Stimulated activated CD4-positive, alpha-beta T cell treated with anti-CD3 and anti-CD28 coated beads, Interleukin-1b, Interleukin-23, amount 100 ng/mL, for 48 hours (primary cell): ENCODE measurements at places on chromosomes 4 and X.

GRCh38 chr4:143251779-143252178, 67.1 kb downstream of the USP38 start:
- DNase-seq: no peak

DNA sequence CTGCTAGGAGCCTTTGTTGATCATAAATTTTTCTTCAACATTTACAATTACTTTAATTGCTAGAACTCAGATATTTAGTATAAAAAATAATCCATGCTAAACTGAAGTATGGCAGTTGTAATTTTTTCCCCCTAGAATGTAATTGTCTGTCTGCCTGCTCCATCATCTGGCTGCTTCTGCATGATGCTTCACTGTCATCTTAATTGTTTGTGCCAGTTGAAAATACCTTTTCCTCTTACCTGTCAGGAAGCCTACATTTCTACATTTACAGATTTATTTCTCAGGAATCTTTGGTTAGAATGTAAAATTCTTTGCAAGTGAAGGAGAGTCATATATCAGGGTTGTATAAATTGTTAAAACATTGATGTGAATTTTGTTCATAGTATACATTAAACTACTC, 348.6 kb downstream of the GRXCR1 start:
- DNase-seq: no peak

GRCh38 chrX:134718966-134719317, 60.7 kb upstream of the PLAC1 start:
- peak; percentile 35 for DNase-seq

DNA sequence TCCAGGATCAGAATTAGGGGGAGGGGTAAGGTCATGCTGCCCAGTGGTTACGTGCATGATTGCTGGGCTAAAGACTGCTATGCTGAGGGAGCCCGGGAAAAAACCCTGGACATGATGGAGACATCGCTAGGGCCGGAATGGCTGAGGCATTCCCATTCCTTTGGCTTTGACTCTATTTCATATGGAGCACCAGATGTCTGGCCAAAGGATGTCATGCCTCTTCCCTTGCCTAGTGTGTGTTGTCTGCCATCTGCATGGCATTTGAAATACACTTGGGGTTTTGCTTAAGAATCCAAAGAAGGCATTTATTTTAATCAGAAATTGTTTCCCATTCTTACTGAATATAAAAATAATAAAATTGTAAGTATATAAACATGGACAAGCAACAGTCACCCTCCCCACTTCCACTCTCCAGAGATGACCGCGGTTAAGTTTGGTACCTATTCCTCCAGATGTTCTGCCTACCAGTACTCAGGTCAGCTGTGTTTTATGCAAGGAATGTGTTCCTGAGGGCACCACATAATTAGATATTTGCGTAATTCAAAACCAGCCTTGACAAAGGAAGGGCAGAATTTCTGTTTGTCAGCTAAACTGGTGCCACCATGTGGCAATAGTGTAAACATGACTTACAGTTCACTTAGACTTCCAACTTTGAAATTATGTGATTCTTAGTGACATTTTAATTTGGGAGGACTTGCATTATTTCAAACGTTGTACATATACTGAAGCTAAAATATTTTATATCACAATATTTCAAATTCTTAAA, 105.9 kb downstream of the CT47B1 start:
- no peak for DNase-seq

DNA sequence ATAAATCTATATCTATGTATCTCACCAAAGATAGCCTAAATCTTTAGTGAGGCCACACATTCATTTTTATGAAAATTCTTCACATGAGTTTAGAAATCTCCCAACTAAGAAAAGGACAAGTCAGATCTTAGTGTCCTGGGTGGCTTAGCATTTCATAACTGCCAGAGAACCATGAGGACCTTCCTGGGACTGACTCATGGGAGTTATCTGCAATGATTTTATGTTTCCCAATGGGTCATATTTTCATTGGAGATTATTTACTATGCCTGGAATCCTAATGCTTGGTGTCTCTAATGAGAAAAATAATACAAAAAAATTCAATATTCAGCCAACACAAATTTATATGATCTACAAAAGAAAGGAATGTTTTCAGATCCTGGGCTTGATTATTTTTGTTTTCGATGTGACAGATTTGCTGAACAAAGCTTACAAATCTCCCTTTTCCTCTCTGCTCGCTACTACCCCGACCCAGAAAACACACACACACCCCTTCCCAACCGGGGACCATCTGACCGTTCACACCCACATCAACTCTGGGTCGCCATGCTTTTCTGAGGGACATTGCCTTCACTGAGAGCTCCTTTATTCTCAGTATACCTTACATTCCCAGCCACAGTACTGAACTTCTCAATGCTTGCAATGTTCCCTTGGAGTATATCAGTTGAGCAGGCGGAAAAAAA, 40.1 kb downstream of the SORBS2 start:
- DNase-seq: no peak

- DNase-seq: no peak
Measured at GRCh38 chr4:169005453-169006099, 4.5 kb downstream of the CBR4 start.

DNA sequence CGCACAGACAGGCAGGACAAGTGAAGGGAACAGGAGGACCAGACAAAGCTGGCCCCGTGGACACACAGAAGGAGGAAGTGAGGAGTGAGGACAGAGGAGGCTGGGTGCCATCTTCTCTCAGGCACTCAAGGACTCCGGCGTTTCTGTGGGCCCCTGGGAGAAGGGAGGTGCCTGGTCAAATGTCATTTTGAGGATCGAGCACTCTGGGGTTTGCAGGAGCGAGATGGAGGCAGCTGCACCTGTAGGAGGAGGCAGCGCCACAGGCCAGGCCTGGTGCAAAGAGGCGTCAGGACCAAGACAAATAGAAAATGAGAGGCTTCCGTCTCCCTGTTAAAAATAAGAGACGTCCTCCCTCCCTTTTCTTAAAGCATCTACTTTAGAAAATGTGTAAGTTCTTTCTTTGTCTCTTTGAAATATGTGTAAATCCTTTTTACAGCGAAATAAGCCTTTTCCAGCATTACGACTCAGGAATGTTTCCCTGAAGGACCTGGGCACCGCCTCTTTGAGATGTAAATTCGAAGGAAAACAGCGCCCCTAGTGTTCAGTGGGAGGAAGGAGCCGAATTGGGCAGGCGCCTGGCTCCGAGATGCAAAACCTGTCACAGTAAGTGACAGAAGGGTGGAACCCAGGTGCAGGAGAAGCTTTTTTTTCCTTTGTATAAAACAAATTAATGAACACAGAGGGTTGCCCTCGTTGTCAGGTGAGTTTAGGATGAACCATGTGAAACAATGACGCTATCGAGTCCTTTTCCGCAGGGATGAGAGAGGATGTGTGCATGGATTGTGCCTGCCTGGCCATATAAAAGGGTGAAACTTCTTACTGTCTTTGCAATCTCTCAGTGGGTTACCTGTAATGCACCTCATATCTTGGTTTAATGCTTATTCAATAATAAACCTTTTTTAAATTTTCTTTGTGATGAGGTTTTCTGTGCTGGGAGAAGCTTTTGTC, 1.4 kb upstream of the C4orf50 start:
- DNase-seq: peak; percentile 24

GRCh38 chr4:144402176-144402575, 243.8 kb upstream of the HHIP start:
- no peak for DNase-seq

- DNase-seq: no peak
Measured at GRCh38 chrX:45508454-45508853, 307.8 kb upstream of the DIPK2B start.

DNA sequence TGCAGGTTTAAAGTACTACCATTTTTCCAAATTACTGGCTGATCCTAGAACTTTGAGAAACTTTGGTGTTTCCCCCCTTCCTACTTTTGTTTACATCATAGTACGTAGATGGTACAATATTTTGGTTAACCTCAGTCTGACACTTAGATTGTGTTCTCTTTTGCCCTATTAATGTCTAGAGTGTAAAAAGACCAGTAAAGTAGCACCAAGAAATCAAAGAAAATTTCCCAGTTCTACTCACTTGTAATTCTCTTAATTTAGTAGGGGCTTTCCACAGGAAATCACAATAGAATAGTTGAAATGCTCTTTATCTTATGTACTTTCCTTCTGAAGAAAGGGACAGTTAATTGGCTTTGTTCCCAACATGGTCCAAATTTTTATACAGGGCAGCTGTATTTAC, 51.6 kb downstream of the NFKB1 start:
- DNase-seq: no peak

GRCh38 chr4:173835903-173836302, 305.9 kb upstream of the HAND2 start:
- no peak for DNase-seq

DNA sequence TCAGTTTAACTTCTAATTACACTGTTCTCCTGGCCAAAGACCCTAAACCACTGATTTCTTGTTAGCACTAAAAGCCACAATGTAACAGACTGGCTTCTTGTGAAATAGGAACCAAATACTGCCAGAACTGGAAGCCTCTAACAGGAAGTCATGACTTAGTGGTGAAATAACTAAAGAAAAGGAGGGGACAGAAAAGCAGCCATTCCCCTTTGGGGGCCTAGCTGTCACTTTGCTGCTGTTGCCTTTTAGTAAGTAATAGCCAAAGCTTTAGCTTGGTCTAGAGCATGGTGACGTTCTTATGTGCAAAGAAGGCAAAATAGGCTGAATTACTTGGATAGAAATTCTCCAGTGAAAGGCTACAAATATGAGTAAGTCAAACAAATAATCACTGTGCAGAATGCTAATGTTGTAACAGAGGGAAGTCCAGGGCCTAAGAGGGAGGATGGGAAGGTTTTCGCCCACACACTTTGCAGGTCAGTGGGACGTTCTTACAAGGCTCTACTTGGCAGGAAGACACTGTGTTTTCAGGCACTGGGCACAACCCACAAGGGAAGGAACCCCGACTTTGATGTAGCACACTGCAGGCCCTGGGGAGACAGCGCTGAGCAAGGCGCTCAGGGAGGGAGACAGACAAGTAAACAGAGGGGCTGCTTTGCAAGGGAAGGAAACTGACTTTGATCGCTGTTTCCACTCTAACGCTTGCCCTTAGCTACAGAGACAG, 16.7 kb downstream of the GAB3 start:
- no peak for DNase-seq

GRCh38 chr4:124266721-124267120, 445.8 kb downstream of the ANKRD50 start:
- DNase-seq: no peak
